ENCODE measurements at places on chromosomes 12 and 14.

- no peak for DNase-seq
Measured at GRCh38 chr12:120574106-120574505, 7.1 kb downstream of the POP5 start.

GRCh38 chr12:27208414-27208750 lies 35.7 kb upstream of the STK38L start:
- DNase-seq, result no peak

GRCh38 chr12:66290716-66291200 lies 11.5 kb upstream of the HELB start:
- DNase-seq, result no peak

DNA sequence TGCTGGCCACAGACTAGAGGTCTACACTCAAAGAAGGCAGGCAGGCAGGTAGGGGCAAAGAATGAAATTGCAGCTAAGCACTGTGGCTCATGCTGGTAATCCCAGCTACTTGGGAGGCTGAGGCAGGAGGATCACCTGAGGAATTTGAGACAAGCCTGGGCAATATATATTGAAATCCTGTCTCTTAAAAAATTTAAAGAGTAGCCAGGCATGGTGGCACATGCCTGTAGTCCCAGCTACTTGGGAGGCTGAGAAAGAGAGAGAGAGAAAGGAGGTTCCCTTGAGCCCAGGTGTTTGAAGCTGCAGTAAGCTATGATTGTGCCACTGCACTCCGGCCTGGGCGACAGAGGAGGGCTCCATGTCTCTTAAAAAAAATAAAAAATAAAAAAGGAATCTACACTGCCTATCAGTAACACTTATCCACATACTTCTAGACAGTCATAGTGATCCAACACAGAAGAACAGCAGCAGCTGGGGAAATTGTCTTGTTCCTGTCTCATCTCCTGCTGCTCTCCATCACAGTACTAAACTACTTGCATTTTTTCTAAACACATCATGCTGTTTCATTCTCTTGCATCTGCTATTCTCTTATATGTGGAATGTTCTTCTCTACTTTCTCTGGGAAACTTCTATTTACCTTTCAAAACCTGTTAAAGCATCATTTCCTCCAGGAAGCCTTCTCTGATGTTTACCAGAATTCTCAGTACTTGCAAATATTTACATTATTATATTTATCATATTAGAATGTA lies 57.2 kb downstream of the ATF7 start:
- DNase-seq, result no peak

GRCh38 chr14:26281280-26281998 lies 316.4 kb downstream of the NOVA1 start:
- peak; percentile 38 for DNase-seq

GRCh38 chr12:12209043-12209442 lies 57.8 kb downstream of the LRP6 start:
- DNase-seq, result no peak

DNA sequence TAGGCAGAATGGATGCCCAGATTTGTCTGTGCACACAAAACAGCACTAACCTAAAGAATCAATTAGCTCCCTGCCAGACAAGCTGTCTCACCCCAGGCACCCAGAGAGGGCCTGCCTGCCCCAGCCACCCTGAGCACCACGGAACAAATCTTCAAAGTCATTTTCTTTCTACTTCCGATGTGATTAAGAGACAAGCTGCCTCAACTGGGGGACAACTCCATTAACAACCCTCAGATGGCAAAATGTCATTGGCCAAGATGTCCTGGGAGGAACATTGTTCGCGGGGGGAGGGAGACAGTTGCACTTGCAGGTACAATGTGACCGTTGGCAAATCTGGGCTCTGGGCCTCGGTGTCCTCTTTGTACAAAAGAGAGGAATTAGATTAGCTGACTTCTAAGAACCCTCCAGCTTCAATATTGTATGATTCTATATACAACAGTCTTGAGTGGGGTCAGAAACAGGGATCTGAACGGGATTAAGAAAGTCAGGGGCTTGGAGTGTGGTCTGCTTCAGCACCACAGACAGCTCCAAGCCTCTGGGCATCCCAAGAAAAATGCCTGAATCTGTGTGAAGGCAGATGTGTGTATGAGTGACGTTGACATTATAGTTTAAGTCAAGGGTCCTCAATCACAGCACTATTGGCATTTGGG lies 42.8 kb upstream of the CMKLR1 start:
- DNase-seq, result no peak

GRCh38 chr14:78202163-78202562 lies 32.0 kb downstream of the NRXN3 start:
- DNase-seq, result no peak

GRCh38 chr12:57765003-57765697 lies 1.7 kb downstream of the CYP27B1 start:
- no peak for DNase-seq

GRCh38 chr12:106914796-106915634 lies 40.7 kb upstream of the TMEM263 start:
- DNase-seq, result no peak

DNA sequence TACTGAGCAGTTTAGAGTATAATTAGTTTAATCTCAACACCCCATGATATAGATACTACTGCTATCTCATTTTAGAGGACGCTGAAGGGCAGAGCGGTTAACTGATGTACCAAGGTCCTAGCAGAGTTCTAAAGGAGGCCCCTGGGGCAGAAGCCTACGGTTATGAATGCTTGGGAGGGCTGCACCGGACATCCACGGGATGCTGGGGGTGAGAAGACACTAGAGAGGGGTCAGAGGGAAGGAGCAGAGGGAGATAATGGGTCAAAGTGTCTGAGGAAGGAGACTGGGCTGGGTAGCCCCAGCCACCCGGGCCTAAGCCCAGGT lies 1.6 kb upstream of the ACTR6 start:
- DNase-seq, result no peak

DNA sequence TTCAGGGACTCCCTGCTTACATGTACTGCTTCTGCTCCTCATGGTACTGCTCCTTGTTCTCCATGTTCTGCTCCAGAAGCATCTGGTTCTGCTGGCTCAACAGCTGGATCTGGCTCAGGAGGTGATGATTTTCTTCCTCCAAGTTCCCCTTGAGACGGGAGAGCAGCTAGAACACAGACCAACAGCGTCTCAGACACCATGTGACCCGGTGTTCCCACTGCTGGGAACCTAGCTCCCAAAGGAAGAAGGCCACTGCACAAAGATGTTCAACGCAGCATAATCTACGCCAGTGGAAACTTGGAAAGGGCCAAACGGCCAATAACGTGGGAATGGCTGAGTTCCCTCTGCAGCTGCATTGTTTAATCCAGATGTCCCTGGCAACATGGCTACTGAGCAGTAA lies 49.6 kb upstream of the GPR68 start:
- DNase-seq, result no peak

DNA sequence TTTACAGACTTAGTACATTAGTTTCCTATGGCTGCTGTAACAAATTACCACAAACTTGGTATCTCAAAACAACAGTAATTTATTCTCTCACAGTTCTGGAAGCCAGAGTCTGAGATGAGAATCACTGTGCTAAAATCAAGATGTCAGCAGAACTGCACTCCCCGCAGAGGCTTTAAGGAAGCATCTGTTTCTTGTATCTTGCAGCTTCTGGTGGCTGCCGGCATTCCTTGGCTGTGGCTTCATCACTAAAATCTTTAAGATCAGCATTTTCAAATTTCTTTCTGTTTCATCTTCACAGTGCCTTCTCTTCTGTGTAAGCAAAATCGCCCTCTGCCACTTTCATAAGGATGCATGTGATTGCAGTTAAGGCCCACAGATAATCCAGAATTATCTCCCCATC lies 9.4 kb downstream of the STON2 start:
- no peak for DNase-seq

- DNase-seq, result no peak
Measured at GRCh38 chr14:71658261-71658860, 273.9 kb upstream of the RGS6 start.

GRCh38 chr12:97131220-97131981 lies 224.3 kb downstream of the NEDD1 start:
- DNase-seq, result no peak

GRCh38 chr14:74658535-74659131 lies 46.6 kb upstream of the LTBP2 start:
- DNase-seq, result peak; percentile 51

DNA sequence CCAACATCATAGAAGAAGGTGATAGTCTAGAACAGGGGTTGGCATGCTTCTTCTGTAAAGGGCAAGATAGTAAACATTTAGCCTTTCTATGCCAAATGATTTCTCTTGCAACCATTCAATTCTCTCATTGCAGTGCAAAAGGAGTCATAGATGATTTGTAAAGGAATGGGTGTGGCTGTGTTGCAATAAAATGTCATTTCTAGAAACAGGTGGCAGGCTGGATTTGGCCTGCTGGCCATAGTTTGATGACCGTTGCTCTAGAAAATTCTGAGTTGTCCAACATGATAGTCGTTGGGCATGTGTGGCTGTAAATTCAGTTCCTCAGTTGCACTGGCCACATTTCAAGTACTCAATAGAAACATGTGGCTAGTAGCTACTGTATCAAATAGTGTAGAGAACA lies 21.7 kb downstream of the SMCO2 start:
- DNase-seq, result no peak

DNA sequence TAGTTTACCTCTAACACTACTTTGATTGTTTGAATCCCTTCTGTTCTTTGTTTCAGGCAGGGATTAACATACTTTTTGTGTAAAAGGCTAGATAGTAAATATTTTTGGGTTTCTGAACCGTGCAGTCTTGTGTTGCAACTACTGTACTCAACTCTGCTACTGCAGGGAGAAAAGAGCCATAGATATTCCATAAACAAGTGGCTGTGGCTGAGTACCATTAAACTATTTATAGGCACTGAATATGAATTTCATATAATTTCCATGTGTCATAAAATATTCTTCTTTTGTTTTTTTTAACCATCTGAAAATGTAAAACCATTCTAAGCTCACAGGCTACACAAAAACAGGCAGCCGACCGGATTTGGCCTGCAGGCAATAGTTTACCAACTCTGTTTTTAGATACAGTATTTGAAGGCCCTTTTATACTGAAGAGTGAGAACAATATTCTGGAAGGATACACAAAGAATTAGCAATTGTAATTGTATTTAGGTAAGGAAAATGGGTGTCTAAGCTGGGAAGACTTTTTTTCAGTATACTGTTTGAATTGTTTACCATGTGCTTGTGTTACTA lies 15.7 kb downstream of the NR1H4 start:
- DNase-seq, result no peak

DNA sequence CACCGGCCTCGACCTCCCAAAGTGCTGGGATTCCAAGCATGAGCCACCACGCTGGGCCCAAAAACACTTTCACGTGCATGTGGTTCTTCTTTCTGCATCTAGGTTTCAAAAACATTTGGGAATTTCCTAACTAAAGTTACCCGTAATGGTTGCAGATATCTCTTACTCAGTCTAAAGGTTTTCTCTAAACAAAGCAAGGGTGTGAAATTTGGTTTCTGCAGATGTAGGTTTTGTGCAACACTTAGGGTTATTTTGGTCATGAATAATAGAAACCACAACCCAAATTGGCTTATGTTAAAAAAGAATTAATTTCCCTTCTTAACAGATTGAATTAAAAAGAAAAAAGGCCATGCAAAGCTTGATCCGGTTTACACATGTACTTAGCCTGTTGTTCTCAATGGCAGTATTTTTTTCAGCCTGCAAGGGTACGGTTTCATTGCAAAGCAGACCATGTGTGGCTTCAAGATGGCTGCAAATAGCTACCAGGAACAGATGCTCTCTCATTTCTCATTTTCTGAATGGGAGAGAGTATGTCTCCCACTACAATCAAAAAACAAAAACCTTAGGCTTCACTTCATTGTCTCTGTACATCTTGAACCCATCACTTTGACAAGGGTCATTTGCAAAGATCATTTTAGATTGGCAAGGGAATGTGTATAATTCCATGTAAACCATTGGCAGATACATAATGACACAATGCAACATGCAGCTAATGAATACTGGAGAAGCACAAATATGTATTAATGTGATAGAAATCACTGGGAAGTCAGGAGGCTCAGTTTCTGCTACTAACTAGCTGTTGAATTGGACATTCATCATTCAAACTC lies 491.2 kb upstream of the FLRT2 start:
- DNase-seq, result no peak

- no peak for DNase-seq
Measured at GRCh38 chr14:91349481-91350074, 68.0 kb downstream of the CCDC88C start.

DNA sequence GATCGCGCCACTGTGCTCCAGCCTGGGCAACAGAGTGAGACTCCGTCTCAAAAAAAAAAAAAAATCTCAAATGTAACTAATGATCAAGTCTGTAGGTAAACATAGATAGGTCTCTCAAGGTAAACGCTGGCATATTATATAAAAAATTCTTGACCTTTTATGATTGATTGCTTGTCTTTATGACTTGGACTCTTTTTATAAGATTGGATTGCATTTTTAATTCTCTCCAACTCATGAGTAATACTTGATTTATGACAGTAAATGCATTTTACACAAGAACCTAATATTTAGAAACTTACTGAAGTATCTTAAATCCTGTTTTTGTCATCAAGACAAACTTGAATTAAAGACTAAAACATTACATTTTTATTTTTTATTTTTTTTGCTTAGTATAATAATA lies 16.1 kb downstream of the ARF6 start:
- no peak for DNase-seq
